ENCODE measurements at places on chromosomes 12 and 14. TPM values are rescaled to one million over a fixed set of nuclear protein-coding genes. Genes with fewer than 3 reads are reported as not detected.

DNA sequence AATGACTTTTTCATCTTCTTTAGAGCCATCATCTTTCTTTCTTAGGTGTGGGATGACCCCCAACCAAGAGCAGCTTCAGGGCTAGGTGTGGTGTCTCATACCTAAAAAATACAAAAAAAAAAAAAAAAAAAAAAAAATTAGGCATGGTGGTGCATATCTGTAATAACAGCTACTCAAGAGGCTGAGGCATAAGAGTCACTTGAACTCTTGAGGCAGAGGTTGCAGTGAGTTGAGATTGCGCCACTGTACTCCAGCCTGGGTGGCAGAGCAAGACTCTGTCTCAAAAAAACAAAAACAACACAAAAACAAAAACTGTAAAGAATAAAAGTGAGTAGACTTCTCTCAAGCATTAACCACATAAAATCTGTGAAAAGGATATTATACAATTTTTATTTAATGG, 8.0 kb upstream of the ATF7IP start:
- no peaks in the 10 kb centered on the region for H3K36me3 ChIP-seq
- DNase-seq = no peak
- H3K27ac ChIP-seq = no peak overlapping the region
- H3K27me3 ChIP-seq = no peaks in the 10 kb centered on the region

DNA sequence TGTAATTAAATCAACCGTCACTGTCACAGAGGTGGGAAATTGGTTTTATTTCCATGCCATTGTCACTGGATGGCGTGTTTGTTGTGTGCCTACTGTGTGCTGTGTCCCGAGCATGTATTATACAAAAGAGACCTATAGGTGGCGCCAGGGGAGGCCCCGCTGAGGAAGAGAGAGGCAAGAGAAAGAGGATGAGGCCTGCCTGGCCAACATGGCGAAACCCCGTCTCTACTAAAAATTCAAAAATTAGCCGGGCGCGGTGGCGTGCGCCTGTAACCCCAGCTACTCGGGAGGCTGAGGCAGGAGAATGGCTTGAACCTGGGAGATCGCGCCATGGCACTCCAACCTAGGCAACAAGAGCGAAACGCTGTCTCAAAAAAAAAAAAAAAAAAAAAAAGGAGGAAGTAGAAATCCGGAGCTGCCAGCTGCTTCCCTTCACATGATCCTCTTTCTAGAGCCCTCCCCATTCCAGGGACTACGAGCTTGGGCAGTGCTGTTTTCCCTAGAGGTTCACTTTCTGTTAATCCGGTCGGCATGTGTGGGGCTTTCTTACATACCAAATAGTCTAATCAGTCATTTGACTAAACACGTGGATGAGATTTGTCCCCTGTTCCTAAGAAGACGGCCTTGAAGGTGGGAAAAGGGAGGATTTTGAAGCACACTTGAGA, 6.4 kb upstream of the CCDC175 start:
- DNase-seq = no peak
- no peak overlapping the region for H3K27ac ChIP-seq
- no peak overlapping the region for H3K4me3 ChIP-seq

The KRT74 gene
- total RNA-seq = not detected

DNA sequence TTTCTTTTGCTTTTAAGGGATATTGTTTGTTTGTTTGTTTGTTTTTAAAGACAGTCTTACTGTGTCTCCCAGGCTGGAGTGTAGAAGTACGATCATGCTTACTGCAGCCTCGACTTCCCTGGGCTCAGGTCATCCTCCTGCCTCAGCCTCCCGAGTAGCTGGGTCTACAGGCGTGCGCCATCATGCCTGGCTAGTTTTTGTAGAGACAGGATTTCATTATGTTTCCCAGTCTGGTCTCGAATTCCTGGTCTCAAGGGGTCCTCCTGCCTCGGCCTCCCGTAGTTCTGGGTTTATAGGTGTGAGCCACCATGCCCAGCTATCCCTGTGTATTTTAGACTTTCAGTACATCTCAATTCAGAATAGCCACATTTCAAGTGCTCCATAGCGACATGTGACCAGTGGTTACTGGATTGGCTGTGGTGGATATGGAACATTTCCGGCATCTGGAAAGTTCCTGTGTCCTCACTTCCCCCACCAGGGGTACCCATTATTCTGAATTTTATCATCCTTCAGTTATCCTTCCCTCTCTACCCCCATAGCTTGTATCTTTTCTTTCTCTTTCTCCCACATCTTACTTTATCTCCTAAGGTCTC, 61.1 kb downstream of the HRK start:
- no peak overlapping the region for H3K27ac ChIP-seq
- peaks cover 8% of the 10 kb centered on the region for H3K4me1 ChIP-seq
- no peaks in the 10 kb centered on the region for H3K36me3 ChIP-seq
- DNase-seq = no peak

The CCDC88C gene
- total RNA-seq = 21.3 TPM

GRCh38 chr14:91731018-91731417, 868 bp downstream of the CATSPERB start:
- no peaks in the 10 kb centered on the region for H3K36me3 ChIP-seq
- no peaks in the 10 kb centered on the region for H3K27me3 ChIP-seq
- H3K4me3 ChIP-seq = no peak overlapping the region

DNA sequence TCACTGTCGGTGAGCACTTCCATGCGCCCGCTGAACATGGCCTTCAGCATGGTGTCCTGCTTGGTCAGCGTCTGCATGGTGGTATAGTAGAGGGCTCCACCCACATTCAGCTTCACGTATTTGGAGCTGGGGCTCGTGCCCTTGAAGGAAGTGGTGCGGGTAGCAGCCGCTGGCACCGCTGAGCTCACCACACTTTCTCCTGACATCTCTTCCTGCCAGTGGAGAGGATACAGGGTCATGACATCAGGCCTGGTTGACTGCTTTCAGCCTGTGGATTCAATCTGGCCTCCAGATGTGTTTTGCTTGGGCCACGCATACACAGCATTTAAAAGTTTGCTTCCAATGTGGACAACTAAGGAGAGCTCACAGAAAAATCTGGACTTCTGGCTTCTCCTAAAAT, 7.6 kb downstream of the KCTD10 start:
- no peak overlapping the region for H3K4me3 ChIP-seq
- peaks cover 3% of the 10 kb centered on the region for H3K4me1 ChIP-seq
- no peaks in the 10 kb centered on the region for H3K36me3 ChIP-seq
- DNase-seq = no peak

DNA sequence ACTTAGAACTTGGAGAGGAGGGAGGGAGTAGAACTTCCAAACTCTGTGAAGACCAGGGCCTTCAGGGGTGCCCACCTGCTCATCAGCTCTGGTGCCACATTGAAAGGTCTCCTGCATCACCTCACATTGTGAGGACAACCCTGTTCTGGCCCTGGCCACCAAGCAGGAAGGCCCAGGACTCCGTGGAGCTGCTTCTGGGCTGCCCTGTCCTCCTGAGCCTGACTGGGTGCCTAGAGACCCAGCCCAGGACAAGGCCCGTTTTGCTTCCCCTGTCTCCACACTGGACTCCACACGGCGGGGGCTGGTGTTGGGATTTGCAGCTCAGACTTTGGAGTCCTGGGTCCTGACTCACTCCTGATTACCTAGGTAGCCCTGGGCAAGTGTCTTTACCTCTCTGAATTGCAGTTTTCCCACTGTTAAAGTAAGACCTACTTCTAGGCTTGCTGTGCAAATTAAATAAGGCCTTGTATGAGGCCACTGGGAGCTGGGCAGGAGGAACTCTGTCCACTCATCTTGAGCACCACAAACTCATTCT, 12.5 kb upstream of the KRT82 start:
- no peak overlapping the region for H3K4me3 ChIP-seq
- H3K27me3 ChIP-seq = no peaks in the 10 kb centered on the region
- H3K27ac ChIP-seq = no peak overlapping the region
- no peaks in the 10 kb centered on the region for H3K36me3 ChIP-seq

Measured in Panc1 (cell line).